Renal cortical epithelial cell (primary cell): ENCODE measurements at places on chromosomes 16 and 17.
A peak's percentile ranks its signal among the peaks of the same experiment; 100 is the strongest.

DNA sequence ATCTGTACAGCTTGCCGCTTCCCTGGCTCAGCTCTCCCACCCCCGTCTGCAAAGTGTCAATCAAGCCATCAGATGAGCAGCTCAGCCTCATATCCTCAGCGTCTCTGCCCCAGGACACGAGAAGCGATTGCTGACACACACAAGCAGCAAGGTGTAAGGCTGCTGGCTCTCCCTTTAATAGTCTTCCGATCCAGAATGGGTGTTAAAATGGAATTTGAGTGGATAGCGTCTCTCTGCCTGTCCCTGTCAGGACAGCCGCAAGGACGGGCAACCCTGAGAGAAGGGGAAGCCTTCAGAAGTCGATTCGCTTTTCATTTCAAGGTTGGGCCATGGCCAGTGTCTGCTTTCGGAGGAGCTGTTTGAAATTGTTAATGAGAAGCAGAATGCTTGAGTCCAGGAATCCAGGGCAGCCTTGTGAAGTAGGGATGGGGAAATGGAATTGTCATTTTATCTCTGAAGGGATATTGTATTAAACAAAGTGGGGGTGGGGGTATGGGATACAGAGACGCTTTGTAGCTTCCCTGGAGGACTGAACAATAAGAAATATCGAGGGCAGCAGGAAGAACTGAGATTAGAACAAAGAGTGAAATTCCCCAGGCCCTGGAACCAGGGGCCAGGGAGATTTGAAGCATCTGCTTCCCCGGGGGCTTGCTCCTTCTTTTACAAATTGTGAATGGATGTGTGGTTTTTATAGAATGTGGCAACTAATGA is 4.7 kb upstream of the PIPOX start:
- DNase-seq = no peak

DNA sequence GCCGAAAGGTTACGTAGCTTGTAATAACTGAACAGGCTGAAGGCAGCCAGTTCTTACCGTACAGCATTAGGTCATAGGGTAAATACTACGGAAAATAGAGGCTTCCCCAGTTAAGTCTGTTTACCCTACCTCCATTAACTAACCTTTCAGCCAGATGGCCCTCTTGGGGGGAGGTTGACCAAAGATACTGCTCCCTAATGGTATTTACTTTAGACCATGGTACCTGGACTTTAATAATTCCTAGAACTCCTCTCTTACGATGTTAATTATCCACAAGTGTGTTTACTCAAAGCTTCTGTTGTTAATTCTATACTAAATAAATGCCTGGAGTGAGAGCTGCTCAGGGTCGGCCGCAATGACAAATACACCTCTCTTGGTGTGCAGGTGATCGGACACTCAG is 9.8 kb upstream of the ADAT1 start:
- DNase-seq = no peak

- no peak for DNase-seq
These were observed 6.4 kb upstream of the ZNF750 start for GRCh38 chr17:82846061-82846691.

DNA sequence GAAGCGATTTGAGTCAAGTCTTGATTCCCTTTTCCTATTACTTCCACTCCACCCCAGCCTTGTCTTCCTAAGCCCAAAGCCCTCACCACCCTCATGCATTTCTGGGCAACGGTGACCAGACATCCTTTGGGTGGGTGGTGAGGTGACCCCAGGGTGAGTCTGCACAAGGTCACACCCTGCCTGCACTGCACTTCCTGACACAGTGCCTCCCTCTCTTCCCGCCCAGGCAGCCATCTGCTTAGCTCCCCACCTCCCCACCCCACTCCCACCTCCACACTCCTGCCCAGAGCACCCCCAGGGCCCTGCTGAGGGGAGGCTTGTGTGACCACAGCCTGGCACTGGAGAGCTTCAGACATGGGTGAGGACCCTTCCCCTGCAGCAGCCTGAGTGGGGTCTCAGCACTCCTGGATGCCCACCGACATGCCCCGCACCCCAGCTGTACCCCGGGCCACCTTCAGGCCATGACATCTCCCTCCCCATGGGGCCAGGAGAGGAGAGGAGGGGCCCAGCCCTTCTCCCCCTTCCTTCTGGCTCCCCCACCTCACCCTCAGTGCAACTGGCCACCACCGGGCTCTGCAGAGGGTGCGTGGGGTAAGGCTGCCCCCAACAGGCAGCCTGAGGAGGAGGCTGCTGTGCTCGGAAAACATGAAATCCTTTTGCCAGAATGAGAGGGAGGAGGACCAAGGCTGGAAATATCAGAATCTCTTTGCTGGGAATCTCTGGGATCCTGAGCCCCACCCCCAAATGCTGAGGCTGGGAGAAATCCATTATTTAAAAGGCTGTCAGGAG is 68.6 kb downstream of the CCT6B start:
- DNase-seq = no peak

- no peak for DNase-seq
These were observed 46.8 kb upstream of the PSMD7 start for GRCh38 chr16:74249846-74250245.

GRCh38 chr17:29760279-29761039 is 137.7 kb upstream of the CORO6 start:
- DNase-seq = peak; percentile 58

GRCh38 chr17:60159479-60159866 is 9.7 kb downstream of the CA4 start:
- no peak for DNase-seq

GRCh38 chr16:27226476-27226875 is 23.1 kb downstream of the KDM8 start:
- no peak for DNase-seq

DNA sequence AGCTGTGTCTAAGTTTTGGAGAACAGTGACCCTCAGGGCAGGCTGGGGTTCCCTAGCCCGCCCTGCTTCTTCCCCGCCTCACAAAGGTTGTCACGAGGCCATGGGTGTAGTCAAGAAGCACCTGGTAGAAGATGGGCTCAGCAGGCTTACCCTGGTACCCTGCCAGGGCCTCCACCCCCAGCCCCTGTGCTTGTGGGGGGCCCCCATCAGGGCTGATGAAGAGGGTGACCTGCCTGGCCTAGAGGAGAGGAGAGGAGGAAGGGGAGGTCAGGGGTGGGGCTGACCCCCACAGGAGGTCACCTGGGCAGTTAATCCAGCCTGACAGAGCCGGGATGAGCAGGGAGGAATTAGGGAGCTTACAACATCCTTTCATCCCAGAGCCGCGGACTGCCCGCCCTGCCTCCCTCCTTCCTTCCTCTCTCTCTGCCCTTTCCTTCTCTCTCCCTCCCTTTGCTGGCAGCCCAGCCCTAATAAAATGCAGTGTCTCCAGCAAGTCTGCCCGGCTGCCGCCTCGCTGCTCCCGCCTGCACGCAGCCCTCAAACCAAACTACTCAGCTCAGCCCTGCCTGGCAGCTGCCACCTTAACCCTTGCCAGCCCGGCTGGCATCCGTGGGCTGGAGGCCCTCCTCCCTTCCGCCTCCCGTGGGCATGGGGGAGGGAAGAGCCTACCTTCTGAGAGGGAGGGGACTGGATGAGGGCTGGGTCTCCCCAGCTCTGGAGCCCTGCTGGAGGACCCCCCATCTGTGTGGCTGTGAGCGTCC is 7.2 kb downstream of the DLX3 start:
- no peak for DNase-seq

GRCh38 chr17:78356101-78356713 is 3.7 kb downstream of the SOCS3 start:
- peak; percentile 95 for DNase-seq

- DNase-seq = no peak
These were observed 20.4 kb downstream of the HDAC5 start for GRCh38 chr17:44102849-44103622.

GRCh38 chr17:16419929-16420271 is 4.5 kb downstream of the TRPV2 start:
- DNase-seq = peak; percentile 82

DNA sequence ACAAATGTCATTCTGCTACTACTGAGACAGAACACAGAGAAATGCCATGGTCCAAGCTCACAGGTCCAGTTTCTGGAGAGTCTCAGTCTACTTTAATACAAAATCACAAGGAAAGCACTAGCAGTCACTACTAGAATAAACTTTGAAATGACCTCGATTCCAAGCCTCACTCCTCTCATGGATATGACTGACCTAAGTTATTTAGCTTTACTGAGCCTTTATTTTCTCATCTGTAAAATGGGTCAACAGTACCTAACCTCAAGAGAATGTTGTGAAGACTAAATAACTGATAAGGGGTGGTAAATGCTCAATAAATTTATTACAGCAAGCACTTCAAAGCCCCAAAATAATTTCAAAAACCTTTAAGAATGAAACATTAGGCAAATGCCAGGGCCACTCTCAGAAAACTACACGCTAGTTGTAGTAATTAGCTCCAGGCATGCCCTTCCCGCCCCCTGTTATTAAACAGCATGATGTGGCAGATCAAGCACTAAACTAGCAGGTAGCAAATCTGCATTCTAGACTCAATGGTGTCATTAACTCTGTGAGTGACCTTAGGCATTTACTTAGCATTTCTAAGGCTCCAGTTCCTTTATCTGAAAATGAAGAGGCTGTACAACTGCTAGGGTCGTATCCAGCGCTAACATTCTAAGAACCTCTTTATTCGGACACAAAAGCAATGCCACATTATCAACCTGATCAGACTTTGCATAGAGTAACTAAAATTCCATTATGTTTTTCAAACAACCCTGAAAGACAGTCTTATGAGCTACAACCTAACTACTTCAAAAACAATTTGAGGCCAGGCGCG is 8.4 kb downstream of the GSPT1 start:
- no peak for DNase-seq
